ENCODE measurements at places on chromosomes 2 and 18.
A peak's percentile ranks its signal among the peaks of the same experiment; 100 is the strongest.

- no peak for DNase-seq
These were observed 267.9 kb downstream of the SOX11 start for GRCh38 chr2:5959836-5960820.

DNA sequence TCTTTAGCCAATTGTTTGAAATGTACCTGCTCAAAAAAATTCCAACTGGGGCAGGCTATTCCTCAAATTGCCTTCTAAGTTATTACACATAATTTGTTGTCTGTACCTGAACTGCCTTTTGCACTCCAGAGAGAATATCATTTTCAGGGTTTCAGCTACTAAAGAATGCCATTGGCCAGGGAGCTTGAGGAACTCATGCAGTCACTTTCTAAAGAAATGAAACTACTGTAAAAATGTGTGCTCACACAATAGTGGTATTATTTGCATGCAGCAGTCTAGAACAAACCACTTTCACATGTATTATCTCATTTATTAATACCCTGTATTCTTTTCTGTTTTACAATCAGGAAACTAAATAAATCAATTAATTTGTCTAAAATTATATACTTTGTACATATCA lies 152.2 kb downstream of the PID1 start:
- no peak for DNase-seq

DNA sequence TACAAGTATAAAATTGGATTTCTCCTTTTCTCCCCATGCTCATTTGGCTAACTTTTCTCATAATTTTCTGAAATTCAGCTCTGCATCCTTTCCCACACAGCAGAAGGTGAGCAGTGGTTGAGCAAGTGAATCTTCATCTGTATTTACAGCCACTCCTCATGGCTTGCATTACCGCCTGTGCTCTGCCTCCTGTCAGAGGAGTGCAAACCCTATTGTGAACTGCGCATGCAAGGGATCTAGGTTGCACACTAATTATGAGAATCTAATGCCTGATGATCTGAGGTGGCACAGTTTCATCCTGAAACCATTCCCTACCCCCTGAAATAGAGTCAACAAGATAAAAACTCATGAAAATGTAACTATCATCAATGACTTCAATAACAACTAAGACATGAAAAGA lies 20.0 kb downstream of the ME2 start:
- no peak for DNase-seq

GRCh38 chr2:232444409-232445148 lies 11.4 kb upstream of the ALPI start:
- DNase-seq: peak; percentile 29

DNA sequence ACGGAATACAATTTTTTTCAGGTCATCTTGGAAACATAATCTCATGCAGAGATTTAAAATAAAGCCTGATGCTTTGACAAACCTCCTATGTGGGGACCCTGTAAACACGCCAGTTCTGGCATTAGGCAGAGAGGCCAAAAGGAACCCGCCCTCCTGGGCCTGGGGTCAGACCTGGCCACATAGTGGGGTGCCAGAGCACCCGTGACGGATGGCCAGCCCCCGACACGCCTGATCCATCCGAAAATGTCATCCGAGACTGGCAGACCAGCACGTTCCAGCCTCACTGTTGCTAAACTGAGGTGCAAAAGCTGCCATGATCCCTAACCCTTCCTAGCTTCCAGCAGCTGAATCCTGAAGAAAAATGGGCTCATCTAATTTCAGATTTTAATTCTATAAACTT lies 222.6 kb upstream of the SALL3 start:
- DNase-seq: no peak

DNA sequence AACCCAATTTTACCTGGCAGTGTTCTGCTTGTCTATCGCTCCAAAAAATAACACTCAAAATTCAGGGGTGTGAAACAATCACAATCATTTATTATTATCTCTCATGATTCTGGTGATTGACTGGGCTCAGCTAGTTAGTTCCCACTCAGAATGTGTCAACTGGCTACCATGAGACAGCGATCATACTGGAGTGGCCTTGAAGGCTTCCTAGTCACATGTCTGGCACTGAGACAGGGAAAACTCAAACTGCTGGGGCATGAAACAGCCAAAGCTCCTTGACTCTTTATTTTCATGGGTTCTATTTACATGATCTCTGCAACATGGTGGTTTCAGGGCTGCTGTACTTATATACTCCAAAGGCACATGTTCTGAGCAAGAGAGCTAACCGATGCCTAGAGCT lies 6.2 kb upstream of the ANXA4 start:
- no peak for DNase-seq

GRCh38 chr2:207939342-207940108 lies 85.8 kb downstream of the PLEKHM3 start:
- DNase-seq: no peak

GRCh38 chr18:47605093-47605492 lies 325.4 kb downstream of the SMAD2 start:
- DNase-seq: no peak

DNA sequence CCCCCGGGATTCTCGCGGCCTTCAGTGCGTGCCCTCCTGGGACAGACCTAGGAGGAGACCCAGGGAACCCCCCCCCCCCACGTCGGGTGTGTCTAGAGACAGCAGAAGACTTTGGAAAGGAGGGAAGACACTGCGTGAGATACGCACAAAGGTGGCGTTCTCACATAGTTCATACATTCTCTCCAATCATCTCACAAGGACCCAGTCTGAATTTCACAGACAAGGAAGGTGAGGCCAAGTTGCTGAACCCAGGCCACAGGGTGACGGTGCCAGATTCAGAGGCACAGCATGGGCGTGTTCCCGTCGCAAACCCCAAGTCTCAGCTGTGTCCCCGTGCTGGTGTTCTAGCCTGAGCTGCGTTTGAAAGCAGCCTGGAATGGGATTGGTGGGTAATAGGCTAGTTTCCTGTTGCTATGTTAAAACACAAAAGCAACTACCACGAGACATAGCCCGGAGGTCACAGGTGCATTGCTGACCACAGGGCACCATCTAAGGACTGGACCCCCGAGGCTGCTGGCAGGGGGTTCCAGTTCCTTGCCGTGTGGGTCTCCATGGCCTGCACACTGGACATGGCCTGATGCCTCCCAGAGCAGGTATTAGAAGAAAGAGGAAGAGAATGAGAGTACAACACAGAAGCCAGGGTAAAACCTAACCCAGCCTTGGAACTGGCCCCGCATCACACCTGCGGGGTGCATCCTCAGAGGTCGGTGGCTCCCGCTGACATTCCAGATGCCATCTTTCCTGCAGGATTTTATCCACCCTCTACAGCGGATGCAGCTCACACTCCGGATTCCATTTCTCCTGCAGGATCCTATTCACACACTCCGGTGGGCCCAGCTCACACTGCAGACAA lies 1.1 kb upstream of the PXDN start:
- no peak for DNase-seq

GRCh38 chr18:55265130-55265675 lies 305.9 kb upstream of the CCDC68 start:
- DNase-seq: no peak

- no peak for DNase-seq
These were observed 76.6 kb downstream of the KIAA1328 start for GRCh38 chr18:36905571-36905970.

GRCh38 chr2:29431485-29431884 lies 316.3 kb downstream of the CLIP4 start:
- no peak for DNase-seq

- DNase-seq: no peak
These were observed 92.5 kb downstream of the EML4 start for GRCh38 chr2:42261518-42262195.

GRCh38 chr2:109481196-109481555 lies 132.6 kb downstream of the SEPTIN10 start:
- DNase-seq: no peak

GRCh38 chr18:62566199-62566598 lies 43.4 kb downstream of the ZCCHC2 start:
- DNase-seq: no peak

DNA sequence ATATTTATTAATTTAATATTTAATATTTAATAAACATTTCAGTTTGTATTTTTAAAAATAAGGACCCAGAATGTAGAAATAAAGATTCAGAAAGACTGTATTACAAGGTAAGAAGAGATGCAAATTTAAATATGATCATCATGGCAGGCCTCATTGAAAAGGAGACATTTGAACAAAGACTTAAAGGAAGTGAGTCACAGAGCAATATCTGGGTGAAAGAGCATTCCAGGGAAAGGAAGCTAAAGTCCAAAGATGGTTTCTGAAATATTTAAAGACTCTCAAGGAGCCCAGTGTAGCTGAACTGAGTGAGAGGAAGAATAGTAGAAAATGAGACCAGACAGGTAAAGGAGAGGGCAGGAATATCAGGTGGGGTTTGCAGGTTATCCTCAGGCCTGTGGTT lies 5.9 kb downstream of the SCYGR4 start:
- DNase-seq: peak; percentile 7

DNA sequence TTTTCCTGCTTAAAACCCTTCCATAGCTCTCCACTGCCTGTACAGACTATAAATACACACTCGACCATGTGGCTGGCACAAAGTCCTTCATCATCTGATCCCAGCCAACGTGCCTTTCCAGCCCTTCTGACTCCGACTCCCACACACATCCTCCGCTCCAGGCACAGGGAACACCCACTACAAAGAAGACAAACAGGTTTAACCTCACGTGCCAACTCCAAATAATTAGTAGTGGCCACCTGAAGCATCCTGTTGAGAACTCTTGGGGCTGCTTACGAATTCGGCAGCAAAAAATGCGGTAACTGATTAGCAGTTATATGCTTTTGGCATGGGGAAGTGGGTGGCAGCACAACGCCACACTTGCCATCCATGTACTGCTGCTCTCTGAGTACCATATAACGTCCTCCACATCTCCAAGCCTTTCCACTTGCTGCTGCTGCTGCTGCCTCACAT lies 12.1 kb downstream of the SPIRE1 start:
- DNase-seq: no peak

DNA sequence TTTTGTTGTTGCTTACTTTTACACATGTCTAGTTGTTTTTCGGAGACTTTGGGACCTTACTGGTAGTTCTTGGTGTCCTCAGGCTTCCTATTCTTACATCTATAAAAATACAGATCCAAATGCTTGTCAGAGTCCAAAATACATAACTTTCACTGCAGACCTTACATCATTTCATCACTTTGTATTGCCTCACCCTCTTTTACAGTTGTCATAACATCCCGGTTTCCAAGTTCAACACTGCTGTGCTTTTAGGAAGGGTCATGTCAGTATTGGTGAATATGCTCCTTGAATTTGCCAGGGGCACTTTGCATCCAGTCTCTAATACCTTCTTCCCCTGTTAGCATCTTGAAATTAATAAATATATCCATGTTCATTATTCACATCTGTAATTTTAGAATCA lies 518.2 kb upstream of the RAB12 start:
- no peak for DNase-seq

DNA sequence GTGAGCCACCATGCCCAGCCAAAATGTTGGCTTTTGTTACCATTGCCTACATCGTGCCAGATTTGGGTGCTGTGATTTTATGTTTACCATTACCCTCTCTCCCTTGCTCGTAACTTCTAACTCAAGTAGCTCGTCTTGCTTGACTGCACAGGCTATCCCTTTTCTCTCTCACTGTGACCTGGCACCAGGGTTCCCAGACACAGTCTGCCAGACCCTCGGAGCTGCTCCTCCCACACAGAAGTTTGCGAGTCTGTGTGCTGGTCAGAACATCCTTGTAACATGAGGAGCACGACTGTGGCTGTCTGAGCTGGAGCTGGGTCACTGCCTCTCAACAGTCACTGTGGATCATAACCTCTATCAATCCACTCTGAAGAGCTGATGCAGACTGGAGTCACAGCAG lies 152.5 kb upstream of the ACKR3 start:
- DNase-seq: no peak

DNA sequence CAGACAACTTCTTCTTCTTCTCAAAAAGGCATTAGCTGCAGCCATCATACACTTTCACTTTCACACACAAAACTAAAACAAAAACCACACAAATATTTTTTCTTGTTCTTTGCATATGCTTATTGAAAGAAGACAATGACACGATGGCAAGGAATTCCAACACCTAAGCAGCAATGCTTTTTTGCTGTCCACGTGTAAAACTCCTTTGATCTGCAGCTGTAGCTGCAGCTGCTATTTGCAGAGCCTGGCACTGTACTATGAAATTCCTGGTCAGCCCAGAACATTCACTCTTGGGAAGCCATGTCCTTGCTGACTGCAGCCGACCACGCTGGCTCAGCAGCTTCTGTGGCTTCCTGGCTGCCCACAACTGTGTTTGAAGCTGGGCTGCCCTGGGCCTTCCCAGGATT lies 316.2 kb downstream of the CDH2 start:
- DNase-seq: no peak

- no peak for DNase-seq
These were observed 797.0 kb downstream of the METTL4 start for GRCh38 chr18:1774261-1774660.

DNA sequence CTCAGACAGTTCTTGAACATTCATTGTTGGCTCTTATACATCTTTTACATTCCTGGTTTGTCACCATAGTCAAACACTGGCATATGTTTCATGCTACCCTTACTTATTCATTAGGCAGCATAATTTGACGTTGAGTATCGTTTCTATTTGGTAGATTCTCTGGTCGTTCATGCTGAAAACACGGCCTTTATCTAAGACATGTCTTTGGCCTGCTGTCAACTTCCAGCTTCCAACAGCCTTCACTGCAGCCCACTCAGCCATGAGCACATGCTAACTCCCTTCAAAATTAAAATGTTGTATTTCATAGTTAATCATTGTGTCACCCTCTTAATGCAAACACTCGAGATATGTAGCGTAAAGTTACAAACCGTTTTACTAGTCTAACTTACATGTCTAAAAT lies 493.0 kb upstream of the NRP2 start:
- DNase-seq: no peak

DNA sequence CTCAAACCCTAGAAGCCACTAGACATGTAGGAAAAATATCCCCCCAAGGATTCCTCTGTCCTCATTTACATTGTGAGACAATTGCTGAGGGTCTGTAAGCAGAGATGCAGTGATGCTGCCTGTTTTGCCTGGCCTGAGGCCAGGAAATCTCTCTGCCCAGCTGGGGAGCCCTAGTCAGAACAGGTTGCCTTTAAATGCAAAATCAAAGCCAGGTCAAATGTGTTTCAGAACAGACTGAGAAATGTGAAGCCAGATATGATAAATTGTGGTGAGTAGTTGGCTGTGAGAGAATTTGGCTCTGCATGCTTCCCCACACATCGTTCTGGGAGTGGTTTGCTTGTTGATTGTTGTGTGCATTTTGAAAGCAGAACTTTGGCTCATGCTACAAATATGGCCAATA lies 38.4 kb upstream of the NXPH2 start:
- no peak for DNase-seq

DNA sequence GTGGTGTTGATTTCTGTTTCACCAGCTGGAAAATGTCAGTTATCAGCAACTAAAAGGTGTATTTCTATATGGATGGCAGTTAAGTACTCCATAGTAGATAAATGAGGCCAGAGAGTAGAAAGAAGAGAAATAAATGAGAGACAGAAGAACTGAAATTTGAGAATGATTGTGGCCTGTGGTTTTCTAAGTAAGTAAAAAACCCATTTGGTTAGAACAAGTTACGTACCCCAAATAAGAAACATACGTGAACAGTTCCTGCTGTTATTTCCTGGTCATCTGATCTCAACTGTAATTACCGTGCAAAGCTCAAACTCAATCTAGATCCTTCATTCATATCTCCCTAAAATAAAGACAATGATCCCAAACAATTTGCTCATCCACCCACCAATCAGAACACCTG lies 181.3 kb downstream of the PID1 start:
- no peak for DNase-seq
